ENCODE measurements at places on chromosomes 2 and 18.
A peak's percentile ranks its signal among the peaks of the same experiment; 100 is the strongest.

DNA sequence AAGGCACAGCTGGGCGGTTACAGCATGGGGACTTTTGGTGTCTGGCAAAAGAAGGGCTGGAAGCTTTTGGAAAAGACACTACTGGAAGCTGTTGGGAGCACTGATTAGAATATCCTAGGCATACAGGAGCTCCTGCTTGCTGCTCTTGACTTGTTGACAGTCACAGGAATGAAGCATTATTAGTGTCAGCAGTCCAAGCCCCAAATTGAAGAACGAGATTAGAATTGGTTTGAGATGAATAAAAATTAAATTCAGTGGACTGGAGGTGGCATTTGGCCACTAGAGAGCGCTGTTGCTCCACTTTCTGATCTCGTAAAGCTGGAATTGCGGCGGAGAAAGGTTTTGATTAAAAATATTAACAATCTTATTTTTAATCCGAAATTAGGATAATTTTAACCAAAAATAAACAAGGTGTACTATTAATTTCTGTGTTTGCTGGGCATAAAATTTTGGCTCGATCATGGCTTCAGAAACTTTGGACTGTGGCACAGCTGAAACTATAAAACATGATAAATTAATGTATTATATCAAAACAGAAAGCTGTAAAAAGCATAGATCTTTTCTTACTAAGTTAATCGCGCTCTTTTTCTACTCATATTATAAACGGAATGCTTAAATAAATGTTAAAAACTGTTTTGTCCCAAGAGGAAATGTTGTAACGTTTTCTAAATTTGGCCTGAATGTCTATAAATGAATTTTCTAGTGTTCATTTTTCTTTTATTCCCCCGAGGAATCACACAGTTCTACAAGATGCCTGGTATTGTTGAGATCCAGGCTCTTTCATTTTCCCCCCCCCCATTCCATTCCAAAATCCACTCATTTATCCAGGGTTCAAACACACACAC, 2.4 kb upstream of the HOXD8 start:
- peak; percentile 45 for DNase-seq

DNA sequence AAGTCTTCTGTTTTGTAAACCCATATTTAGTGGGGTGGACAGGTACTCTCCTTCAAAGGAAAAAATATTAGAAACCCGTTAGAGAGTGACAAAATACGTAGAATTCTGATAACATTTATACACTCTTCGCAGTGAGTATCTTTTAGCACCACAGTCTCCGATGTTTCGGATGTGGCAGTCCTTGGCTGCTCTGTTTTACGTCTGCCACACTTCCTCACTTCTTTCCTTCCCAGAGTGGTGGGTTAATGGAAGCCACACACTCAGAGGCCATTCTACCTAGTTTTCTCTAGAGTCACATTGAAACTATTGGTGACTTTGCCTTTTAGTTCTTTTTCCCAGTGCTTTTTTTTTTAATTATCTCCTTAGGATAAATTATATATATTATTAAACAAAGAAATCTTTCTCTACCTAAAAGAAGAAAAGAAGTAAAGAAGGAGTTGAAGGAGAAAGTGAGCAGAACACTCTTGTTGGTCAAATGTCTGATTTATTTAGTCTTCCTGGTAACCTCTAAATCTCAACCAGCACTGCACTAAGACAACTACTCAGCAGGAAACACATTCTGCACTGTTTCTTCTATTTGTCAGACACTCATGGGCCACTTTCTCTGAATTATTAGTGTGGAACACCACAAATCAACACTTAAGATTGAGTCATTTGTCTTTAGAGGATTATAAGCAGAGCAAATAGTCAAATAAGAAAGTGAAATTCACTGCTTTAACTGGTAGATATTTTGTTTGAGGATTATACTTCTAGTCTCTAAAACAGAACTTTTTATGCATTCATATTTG, 451.3 kb upstream of the TMEFF2 start:
- DNase-seq, result no peak

- no peak for DNase-seq
Measured at GRCh38 chr2:15731889-15732271, 140.2 kb downstream of the DDX1 start.

DNA sequence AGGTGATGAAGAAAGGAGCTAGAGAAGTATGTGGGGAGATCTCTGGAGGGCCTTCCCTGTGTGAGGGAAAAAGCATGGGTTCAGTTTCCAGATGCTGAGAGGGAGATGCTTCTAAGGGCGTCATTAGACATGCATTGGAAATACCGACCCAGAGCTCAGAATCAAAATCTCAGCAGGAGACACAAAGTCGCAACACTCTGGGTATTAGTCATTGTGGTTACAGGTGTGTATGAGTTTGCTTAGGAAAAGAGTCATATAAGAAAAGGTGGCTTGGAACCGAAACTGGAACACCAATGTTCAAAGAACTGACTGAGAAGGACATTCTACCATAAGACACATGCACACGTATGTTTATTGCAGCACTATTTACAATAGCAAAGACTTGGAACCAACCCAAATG, 477.1 kb downstream of the FBXO15 start:
- no peak for DNase-seq

DNA sequence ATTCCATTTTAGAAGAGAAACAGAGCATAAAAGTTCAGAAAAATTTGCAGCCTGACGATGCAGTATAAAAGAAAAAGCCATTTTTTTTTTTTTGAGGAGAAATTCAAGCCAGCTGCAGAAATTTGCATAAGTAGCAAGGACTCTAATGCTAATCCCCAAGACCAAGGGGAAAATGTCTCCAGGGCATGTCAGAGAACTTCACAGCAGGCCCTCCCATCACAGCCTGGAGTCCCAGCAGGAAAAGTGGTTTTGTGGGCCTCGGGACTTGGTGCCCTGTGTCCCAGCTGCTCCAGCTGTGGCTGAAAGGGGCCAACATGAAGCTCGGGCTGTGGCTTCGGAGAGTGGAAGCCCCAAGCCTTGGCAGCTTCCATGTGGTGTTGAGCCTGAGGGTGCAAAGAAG, 325.3 kb upstream of the HNMT start:
- DNase-seq, result no peak

DNA sequence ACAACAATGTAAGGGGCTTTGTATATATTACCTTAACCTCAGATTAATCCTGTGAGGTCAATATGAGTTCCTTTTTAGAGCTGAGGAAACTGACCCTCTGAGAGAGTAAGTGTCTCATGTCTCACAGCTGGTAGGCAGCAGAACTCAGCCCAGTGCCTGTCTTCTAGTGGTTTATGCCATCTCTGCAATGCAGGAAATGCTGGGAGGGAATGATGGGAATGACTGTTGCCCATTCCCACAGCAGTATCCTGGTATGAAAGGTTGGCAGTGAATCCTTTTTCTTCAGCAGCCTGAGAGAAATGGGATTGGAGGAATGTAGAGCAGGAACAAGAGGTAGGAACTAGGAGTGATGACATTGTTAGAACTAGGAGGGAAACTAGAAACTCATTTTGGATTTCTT, 6.0 kb downstream of the MRPL30 start:
- no peak for DNase-seq
